Stimulated activated CD4-positive, alpha-beta T cell treated with anti-CD3 and anti-CD28 coated beads, Interleukin-2, amount 100 ng/mL, for 24 hours (primary cell): ENCODE measurements at places on chromosomes 7 and 10.

DNA sequence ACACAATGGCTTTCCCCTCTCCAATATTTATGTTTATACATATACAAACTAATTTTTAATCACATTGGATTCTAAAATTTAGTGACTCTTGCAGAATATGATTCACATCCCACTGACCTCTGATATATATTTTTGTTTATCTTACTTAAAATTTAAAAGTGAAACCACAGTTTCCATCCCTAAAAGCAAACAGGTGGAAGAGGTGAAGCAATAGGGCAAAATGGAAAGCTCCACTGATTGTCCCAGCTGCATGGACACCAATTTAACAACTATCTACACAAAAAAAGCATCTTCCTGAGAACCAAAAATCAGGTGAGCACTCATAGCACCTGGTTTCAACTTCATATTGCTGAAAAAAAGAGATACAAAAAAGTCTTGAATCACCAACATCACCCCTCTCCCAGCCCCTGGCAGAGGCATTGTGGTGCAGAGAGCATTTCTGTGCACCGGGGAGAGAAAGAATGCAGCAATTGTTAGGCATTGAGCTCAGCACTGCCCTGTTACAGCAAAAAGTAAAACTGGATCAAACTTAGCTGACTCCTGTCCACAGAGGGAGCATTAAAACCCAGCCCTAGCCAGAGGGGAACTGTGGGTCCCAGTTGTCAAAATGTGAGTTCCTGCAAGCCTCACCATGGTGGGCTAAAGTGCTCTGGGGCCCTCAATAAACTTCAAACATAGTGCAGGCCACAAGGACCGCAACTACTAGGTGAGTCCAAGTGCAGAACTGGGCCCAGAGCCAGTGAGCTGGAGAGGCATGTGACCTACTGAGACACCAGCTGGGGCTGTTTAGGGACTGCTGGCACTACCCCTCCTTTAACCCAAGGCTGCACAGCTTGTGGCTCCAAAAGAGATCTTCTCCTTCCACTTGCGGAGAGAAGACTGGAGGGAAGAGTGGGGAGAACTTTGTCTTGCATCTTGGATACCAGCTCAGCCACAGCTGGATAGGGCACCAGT, 92.1 kb downstream of the SIRT1 start:
- DNase-seq, result no peak

GRCh38 chr10:128881086-128881485, 586.0 kb upstream of the MGMT start:
- DNase-seq, result no peak

- DNase-seq, result no peak
Measured at GRCh38 chr10:92897916-92898315, 49.6 kb downstream of the EXOC6 start.

DNA sequence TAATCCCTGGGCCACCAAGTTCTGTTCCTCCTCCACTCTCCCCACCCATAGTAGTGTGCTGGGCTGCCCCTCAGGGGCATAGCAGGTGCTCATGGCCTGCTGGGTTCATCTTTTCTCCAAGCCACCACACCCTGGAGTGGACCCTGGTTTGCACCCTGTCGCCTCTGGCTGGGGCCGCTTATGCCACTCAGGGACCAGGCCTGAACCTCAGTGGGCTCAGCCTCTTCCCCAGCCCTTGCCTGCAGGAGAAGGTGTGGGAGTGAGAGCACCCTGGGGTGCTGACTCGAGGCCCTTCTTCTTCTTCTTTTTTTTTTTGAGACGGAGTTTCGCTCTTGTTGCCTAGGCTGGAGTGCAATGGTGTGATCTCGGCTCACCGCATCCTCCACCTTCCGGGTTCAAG, 10.2 kb downstream of the CLIP2 start:
- no peak for DNase-seq

GRCh38 chr10:11846542-11846941, 23.4 kb downstream of the PROSER2 start:
- no peak for DNase-seq

DNA sequence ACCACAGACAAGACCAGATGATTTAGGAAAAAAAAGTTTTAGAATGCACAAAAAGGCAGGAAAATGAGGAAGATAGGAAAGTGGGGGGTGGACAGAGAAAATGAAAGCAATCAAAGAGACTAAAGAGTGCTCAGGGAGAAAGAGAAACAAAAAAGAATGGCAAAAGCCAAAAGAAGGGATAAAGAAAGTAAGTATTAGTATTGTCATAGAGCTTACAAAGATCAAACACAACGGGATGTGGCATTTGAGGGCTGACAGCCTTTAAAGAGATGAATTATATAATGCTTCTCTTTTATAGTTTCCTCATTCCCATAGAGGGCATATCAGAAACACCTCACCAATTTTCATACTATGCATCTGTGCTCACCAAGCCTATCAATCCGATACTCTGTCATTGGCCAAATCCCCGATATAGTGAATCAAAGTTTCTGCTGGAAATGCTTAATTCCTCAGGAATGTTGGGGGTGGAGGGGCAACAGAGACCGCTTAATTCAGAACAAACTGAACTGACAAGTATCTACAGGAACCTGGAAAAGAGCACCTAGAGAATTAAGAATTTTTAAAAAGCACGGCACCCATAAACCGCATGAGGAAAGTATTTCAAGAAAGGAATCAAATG, 2.7 kb downstream of the COG5 start:
- DNase-seq, result no peak

DNA sequence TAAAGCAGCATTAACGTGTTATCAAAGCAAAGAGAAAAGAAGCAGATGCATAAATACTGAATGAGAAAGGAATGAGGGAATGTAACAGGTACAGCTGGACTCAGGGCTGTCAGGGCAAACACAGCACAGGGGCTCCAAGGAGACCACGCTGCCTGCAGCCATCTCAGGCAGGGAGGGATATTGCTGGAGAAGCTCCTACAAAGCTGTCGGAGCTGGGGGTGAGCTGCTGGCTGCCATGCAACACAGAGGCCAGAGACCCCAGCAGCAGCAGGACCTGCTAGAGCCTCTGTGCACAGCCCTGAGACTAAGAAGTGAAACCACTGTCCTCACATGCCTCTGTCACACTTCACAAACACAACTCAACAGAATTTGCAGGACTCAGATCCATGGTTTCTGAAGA, 235.8 kb downstream of the DIP2C start:
- DNase-seq, result no peak

- peak; percentile 78 for DNase-seq
Measured at GRCh38 chr10:30701451-30702173, 72.1 kb upstream of the LYZL2 start.

DNA sequence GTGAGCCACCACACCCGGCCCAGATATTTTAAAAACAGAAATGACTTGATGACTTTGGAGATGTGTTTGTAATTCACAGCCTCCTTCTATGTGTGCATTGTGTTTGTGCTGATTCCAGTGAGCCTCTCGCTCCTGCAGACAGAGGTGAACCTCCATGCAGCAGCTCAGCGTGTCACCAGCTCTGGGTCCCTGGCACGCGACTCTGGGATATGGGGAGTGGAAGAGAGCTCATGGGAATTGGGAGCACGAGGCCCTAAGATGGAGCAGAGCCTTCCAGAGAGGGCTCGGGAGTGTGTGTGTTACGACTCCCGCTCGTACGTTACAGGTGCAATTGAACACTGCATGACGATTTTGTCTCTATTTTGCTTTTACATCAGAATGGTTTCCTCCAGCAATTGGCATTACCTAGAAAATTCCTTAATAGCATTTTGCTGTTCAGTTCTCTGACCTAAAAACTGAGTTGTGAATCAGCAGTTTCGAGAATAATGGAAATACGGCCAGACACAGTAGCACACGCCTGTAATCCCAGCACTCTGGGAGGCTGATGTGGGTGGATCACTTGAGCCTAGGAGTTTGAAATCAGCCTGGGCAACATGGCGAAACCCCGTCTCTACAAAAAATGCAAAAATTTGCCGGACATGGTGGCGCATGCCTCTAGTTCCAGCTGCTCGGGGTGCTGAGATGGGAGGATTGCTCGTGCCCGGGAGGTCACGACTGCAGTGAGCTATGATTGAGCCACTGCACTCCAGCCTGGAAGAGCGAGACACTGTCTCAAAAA, 204.6 kb downstream of the CUX1 start:
- no peak for DNase-seq

DNA sequence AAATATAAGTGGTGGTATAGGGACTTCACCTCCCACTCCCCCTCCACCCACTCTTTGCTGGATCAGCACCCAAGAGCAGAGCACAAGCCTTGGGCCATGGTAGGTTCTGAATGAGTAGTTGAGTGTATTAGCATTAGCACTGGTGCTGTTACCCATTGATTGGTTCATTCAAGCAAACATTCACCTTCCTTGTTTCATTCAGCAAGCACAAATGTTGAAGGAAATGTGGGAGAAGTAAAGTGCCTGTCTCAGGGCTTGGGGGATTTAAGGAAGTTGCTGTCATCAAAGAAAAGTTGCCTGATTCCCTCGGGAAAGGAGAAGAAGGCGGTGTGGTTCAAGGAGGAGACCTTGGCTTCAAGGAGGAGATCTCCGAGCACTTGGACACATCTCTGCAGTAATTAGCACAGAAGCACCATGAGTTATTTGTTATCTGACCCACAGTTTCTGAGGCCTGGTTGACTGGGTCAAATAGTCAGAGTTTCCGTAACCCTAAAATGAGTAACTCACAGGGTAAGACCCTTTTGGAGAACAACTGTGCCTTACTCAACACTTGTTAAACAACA, 17.3 kb downstream of the IL2RA start:
- no peak for DNase-seq

- no peak for DNase-seq
Measured at GRCh38 chr10:35304649-35305048, 31.7 kb upstream of the CCNY start.

GRCh38 chr10:4100380-4100779, 315.4 kb upstream of the KLF6 start:
- no peak for DNase-seq

DNA sequence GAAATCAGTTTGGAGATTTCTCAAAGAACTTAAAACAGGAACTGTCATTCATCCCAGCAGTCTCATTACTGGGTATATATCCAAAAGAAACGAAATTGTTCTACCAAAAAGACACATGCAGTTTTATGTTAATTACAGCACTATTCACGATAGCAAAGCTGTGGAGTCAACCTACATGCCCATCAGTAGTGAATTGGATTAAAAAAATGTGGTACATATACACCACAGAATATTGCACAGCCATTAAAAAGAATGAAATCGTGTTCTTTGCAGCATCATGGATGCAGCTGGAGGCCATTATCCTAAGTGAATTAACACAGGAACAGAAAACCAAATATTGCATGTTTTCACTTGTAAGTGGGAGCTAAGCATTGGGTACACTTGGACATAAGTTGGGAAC, 158.9 kb downstream of the CDK14 start:
- no peak for DNase-seq

- no peak for DNase-seq
Measured at GRCh38 chr7:149686011-149686410, 87.4 kb downstream of the ZNF467 start.

DNA sequence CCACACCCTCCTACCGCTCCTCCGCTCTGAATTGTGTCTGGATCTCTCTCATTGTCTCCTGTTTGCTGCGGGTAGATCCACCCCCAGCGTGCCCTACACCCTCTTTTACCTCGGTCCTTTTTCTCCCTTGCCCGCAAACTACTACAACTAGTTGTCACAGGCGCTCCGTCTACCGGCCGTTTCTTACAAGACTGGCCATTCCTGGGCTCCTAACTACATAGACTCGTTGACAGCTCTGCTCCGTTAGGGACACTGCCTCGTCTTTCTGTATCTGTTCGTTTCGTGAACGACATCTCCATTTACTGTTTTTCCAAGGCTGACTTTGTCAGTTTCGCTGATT, 786 bp downstream of the TAF3 start:
- DNase-seq, result peak; percentile 32

DNA sequence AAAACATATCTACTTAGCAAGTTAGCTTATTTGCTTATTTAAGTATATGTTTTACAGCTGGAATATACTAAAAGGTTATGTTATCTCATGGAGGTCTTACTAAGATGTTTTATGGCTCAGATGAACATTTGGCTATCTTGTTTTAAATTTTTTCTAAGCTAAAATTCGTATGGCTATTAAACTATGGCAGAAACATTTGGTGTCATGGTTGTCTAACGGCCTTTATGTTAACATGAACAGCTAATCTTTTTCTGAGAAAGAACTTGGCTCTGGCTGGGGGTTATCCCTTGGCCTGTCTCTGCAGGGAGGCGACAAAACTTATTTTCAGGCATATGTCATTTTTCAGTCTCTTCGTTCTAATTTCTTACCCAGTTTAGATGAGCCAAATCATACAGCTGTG, 101.5 kb upstream of the MTPN start:
- no peak for DNase-seq

DNA sequence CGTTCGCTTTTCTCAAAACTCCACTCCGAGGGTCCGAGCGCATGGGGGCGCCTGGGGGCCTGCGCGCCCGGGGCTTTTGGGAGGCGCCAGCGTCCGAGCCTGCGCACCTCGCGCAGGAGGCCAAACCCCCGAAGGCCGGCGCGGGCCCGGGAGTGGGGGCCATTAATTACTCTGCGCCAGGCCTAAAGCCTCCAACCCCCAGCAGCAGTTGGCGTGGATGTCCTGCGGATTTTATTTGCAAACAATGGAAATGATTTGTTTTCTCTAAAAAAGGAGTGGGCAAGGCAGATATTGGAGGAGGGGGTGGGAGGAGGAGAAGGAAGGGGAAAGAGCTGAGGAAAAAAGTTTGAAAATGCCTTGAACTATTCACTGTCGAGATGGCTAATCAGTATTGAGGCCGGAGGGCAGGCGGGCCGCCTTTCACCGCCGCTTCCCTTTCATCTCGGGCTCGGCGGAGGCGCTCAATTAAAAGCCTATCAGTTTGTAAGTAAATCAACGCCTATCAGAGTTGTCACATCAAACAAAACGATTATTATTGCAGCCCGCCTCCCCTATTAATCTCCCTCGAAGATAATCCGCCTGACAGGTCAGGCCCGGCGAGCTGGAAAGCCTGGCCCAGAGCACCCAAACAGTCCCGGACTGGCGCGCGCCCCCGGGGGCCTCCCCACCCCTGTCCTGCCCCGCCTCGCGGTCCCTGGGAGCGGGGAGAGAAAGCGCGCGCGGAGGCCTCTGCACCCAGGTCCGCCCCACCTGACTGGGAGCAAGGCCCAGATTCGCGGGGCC, 3.4 kb upstream of the ZNF503 start:
- no peak for DNase-seq
